ENCODE measurements at places on chromosomes 13 and 19.

DNA sequence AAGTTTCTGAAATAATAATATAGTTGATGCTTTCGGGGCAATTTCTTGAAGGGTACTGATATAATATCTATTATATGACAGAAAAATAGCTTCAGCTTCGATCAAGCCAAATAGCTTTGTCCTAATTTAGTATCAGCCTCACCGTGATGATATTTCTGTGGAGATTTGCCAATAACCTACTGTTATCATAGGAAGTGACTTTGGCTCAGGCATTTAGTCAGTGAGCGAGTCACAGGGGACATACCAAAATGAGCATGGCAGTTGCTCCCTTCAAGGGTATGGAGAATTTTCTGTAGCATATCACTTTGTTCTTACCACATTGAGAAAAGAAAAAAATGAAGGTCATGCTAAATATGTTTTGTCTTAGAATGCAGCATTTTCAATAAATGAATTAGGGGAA, 767.6 kb upstream of the SLITRK1 start:
- no peak for DNase-seq

DNA sequence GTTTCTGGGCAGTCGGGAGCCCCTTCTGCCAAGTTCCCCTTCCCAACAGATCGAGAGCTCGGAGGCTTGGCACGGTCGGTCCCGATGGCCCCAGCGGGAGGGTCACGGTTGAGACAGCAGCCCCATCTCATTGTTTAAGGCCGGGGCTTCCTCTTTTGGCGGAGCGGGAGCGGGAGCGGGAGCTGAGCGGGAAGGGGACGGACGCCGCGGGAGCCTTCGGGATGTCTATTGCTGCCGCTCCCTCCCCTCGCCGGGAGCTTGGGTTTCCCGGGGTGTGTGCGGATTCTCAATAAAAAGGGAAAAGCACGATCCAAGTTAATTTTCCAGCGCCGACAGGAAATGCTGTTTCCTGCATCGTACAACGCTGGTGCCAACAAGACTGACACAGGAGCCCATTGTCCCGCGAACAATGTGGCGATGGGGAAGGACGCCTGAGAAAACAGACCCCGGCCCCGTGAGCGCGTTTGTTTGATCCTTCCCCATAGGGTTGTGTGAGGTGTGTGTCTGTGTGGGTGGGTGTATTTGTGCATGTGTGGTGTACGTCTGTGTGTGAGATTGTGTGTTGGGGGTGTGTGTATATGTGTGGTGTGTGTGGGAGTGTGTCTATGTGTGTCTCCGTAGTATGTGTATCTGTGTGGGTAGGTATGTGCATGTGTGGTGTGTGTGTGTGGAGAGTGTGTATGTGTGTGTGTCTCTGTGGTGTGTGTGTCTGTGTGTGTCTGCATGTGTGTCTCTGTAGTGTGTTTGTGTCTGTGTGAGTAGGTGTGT, 36.3 kb upstream of the FLT1 start:
- no peak for DNase-seq

DNA sequence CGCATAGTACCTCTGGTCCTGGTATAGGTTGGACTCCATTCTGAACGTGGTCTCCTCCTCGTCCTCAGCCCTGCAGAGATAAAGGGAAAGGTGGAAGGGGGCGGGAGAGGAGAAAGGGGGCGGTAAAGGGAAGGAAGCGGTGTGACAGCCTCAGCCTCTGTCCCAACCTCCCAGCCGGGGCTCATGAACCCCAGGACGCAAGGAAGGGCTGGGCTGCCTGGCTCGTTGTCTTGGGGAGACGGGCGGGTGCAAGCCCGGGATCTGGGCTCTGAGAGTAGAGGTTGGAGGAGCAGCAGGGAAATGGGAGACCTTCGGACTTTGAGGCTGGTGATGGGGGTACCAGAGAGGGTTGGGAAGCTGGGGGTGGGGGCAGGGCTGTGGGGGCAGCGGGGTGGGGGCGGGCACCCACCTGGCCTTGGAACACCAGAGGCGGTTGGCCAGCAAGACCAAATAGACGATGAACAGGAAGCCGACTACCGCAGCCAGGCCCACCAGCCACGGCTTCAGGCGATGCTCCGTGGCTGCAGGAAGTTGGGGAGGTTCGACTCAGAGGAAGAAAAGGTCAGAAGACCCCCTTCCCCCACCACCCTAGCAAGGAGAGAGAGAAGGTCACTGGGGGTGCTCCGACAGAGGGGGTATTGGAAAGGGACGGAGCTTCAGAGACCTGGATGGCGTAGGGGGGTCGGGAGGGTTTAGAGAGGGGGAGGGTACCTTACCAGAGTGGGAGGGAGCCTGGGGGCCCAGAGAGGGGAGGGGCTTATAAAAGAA, 1.7 kb downstream of the SMIM24 start:
- DNase-seq, result no peak

DNA sequence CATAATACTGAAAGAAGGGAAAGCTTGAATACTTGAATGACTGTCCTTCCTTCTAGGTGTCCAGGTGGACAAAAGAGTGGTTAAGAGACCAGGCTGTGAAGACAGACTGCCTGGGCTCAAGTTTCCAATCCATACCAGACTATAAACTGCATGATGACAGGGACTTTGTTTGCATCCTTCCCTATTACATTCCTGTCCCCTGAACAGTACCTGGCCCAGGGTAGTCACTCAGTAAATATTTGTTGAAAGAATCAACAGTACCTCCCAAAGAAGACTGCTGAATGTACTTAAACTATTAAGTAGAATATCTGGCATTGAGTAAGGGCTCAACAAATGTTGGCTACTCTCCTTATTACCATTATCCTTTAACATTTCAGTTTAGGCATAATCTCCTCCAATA, 29.7 kb downstream of the MIPEP start:
- DNase-seq, result no peak

DNA sequence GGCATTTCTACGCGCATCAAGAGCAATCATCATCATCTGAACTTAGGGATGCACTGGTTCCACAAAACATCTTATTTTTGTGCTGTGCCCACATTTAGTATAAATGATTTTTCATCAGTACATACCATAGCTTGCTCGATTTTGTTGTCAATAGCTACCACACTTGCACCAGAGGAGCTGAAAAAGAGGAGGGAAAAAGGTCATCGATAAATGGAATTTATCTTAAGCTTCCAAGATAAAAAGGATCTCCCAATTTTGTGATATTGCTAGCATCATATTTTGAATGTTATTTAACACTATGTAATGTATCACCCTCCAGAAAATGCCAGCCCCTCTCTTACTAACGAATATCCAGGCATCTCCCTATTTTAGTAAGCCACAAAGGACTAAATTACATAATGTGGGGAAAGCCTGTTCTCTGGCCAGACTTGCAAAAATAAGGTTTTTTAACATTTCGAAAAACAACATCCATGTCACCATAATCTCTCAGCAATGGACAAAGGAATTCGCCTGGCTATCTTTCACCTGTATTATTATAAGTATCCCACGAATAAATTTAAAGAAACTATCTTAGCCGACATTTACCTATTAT, 62.4 kb downstream of the SERP2 start:
- DNase-seq, result no peak

GRCh38 chr13:98571955-98572662, 4.8 kb downstream of the STK24 start:
- no peak for DNase-seq

All from GM12892 (cell line).